ENCODE measurements at places on chromosomes 2 and 18.

- DNase-seq: no peak
Measured at GRCh38 chr2:62234755-62235655, 39.1 kb downstream of the B3GNT2 start.

- no peak for DNase-seq
Measured at GRCh38 chr2:228703152-228703551, 521.7 kb upstream of the SPHKAP start.

- DNase-seq: no peak
Measured at GRCh38 chr18:59416818-59417217, 57.8 kb upstream of the LMAN1 start.

GRCh38 chr2:226483745-226484619 is 315.6 kb downstream of the IRS1 start:
- no peak for DNase-seq

DNA sequence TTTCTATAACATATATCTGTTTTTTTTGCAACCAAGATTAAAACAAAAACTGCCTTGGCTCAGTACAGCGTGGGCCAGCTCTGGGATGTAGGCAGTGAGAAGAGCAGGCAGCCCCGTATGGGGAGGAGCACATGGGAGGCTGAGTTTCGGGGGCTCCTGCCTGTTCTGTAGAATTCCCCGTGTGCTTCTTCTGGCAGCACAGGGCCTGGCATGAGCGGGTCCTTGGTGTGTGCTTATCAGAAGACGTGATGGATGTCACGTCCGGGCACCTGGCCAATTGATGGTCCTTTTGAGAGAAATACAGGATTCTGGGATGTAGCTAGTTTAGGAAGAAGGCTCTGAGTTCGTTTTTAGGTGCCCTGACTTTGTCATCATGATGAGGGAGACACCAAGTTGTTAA is 16.2 kb downstream of the IMPA2 start:
- no peak for DNase-seq

DNA sequence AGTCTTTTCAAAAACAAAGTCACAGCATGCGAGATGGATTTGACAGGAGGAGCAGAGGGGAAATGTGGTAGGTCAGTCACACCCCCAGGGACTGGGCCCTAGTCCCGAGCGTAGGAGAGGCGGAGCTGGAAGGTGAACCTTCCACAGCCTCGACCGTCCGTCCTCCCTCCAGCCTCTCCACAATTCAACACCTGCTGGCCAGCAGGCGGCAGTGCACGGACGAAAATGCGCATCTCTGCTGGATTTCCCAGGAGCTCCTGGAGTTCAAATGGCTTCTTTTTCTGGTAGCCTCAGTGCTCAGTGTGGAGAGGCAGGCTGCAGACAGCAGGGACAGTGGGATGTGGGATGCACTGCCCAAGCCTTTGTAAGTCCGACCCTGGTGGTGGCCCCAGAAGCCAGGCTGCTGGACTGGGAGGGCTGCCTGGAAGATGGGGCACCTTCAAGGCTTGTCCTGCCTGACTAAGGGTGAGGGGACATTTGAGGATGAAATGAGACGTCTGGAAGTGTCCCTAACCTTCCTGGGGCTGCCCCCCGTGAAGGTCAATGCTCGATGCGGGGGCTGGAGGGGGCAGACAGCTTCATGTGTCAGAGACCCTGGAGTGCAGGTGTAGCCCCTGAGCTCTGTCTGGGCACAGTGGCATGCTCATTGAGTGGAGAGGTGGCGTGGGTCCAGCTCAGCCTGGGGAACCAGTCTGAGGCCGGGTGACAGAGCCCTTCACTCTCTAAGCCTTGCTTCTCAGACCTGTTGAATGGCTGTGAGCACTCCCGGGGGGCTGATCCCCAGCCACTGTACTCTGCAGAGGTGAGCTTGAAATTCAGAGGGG is 189.5 kb downstream of the TFCP2L1 start:
- DNase-seq: no peak

DNA sequence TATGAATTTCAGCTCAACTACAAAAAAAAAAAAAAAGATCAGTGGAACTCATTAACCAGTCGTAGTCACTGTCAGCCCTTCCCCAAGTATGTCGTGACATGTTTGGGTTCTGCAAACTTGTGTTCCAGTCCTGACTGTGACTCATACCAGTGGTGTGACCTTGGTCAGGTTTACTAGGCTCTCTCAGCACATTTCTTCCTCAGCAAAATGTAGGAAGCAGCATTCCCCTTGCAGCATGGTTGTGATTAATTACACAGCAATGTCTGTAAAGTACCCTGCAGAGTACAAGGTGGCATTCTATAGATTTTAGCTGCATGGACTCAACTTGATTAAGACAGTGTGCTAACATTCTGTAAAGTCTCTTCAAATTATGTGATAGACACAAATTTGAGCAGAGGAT is 156.9 kb downstream of the LAMA1 start:
- no peak for DNase-seq

DNA sequence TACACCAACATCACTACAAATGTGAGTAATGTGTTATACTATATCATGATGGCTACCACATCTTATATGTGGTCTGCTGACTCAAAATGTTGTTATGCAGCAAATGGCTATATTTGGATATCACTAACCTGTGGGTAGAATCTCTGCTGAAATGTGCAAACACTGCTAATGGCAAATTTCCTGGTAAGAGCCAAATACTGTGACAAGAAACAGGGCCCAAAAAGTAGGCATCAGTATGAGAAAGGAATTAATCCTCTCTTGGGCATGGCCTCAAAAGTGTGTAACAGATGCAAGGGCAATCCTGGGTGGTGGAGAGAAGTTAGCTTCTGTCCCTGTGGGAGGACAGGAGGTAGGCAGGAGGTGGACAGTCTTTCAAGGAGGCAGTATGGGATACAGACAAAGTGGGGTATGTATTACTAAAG is 13.3 kb downstream of the ATF2 start:
- DNase-seq: no peak

- DNase-seq: no peak
Measured at GRCh38 chr2:202944816-202945215, 32.7 kb downstream of the CARF start.

DNA sequence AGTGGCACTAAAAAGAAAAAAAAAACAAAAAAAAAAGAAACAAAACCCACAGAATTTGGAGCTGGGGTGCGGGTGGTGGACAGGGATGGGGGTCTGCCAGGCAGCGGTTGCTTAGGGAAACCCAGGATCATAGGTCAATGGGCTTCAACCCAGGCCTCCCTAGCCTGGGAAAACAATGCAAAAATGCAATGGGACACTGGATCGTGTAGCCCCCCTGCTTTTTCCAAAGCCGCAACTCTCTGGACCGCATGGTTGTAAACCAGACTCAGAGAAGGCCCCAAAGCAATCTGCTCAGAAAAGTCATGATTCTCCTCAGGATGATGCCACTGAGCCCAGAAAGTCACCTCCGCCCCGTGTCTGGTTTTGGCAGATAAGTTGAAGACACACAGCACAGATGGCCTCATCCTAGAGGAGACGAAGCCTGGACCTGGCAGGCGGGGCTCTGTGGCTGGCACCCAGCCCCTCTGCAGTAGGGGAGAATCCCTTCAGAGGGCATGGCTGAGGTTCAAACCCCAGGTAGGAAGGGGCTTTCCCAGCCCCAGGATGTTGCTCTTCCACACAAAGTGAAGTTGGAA is 5.1 kb downstream of the DLX2 start:
- DNase-seq: no peak

DNA sequence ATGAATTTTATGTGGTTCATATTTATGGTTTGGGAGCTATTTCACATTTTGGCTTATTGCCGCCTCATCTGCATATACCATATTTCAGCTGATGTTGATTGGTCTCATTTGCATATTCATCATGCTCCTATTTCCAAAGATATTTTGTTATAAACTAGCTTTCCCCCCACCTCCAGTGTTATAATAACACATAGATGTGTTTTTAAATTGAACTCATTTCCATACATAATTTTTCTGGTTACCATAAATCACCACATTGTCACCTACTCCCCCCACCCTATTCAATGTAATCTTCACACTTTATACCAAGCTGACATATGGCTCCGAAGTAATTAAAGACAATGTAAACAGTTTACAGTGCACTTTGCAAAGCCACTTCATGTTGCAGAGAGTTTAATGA is 101.2 kb downstream of the FSHR start:
- DNase-seq: no peak

- DNase-seq: no peak
Measured at GRCh38 chr2:119439574-119440500, 8.2 kb downstream of the TMEM37 start.

- DNase-seq: no peak
Measured at GRCh38 chr2:159684796-159685195, 27.5 kb upstream of the MARCHF7 start.

DNA sequence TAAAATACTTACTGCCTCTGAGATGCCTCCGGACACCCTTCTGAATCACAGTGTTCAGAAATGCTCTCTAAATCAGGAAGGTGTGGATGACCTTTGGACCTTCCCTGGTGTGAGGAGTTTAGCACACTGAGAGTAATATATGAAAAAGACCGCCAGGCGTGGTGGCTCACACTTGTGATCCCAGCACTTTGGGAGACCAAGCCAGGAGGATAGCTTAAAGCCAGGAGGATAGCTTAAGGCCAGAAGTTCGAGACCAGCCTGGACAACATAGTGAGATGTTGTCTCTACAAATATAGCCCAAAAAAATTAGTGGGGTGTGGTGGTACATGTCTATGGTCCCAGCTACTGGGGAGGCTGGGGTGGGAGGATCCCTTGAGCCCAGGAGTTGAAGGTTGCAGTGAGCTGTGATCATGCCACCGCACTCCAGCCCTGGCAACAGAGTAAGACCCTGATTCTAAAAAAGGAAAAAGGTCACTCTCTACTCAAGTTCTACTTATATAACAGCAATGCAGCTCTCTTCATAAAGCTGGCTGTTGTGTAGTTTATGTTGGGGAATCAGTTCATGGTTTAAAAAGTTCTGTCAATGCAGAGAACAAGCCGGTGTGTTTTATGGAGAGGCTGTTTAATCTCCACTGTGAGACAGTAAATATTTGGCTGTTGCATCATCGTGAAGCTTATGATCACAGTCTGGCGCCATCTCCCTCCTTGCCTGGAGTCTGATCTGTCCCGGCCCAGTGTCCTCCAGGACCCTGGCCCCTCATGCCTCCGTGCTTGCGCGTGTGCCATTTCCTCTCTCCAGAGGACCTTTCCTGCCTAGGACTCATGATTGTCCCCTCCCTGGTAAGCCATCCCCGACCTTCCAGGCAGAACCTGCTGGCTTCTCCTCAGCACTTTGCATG is 184.5 kb downstream of the FAM210A start:
- DNase-seq: no peak

DNA sequence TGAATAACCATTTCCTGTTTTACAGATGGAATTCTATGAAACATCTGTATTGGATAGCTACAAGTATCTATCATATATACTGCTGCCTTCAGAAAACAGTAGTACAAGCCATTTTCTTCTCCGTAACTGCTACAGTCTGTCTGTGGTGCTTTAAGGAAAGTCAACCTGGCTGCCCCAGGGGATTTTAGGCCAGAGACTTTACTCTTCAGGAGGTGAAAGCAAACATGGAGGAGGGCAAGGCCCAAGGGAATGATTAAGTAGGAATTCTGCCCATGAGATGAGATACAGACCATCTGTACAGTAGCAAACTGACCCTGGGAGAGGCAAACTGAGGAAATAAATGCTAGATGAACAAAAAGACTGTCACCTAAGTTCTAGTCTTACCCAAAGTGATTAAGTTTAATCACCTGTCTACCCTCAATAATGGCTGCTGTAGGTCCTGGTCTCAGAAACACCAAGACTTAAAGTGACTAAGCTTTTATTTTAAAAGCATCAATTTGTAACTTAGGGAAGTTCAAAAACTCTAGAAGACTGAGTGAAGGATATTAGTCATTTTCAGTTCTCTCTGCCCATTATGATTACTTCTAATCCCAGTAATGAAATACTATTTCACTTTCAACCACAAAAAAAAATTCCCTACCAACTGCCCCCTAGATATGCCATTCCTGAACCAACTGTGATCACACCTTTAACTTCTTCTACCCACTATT is 14.8 kb downstream of the MBD2 start:
- no peak for DNase-seq

- DNase-seq: no peak
Measured at GRCh38 chr2:163191372-163191771, 352.8 kb upstream of the KCNH7 start.

- DNase-seq: no peak
Measured at GRCh38 chr2:218395090-218395444, 4.6 kb upstream of the CTDSP1 start.

GRCh38 chr18:63244607-63245006 is 75.0 kb downstream of the BCL2 start:
- no peak for DNase-seq

GRCh38 chr18:63427558-63427957 is 5.3 kb upstream of the VPS4B start:
- no peak for DNase-seq

DNA sequence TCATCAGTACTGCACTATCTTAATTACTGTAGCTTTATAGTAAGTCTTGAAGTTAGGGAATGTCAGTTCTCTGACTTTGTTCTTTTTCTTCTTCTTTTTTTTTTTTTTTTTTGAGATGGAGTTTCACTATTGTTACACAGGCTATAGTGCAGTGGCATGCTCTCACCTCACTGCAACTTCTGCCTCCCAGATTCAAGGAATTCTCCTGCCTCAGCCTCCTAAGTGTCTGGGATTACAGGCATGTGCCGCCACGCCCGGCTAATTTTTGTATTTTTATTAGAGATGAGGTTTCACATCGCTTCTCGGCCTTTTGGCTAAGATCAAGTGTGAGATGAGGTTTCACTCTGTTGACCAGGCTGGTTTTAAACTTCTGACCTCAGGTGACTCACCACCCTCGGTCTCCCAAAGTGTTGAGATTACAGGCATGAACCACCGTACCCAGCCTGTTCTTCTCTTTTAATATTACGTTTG is 41.9 kb upstream of the TANC1 start:
- DNase-seq: no peak

- DNase-seq: no peak
Measured at GRCh38 chr2:239715606-239716005, 309.5 kb downstream of the NDUFA10 start.

DNA sequence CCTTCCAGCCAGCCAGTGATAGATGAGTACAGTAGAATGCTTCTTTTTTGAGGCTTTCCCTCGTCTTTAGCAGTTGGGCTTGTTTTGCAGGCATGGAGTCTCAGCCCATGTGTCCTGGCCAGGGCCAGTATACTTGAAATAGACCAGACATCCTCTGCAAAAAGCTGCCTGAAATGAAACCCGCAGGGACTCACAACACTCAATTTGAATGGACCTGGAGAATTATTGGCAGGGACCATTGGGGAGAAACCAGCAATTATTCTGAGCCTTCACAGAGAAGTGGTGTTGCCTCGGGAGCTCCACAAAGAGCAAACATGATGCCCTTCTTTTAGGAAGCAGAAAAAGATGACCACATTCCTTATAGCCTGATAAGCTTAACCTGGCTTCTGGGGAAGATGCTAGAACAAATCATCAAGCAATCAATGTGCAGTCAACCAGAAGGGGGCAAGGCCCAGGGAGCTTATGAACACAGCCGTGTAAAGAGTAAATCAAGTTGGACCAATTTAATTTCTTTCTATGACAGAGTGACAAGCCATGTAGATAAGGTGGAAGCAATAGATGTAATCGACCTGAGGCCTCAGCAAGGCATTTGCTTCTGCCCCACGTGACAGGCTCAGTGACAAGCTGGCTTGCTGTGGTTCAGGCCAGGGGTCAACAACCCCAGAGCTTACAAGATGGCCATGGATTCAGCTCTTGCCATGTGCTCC is 42.1 kb downstream of the BOD1L2 start:
- DNase-seq: no peak

GRCh38 chr18:41992066-41992465 is 37.0 kb downstream of the PIK3C3 start:
- no peak for DNase-seq

All from stimulated activated CD4-positive, alpha-beta T cell treated with anti-CD3 and anti-CD28 coated beads, Interleukin-1b, Interleukin-23, amount 100 ng/mL, for 24 hours (primary cell).